ENCODE measurements at places on chromosomes 7 and 10.

DNA sequence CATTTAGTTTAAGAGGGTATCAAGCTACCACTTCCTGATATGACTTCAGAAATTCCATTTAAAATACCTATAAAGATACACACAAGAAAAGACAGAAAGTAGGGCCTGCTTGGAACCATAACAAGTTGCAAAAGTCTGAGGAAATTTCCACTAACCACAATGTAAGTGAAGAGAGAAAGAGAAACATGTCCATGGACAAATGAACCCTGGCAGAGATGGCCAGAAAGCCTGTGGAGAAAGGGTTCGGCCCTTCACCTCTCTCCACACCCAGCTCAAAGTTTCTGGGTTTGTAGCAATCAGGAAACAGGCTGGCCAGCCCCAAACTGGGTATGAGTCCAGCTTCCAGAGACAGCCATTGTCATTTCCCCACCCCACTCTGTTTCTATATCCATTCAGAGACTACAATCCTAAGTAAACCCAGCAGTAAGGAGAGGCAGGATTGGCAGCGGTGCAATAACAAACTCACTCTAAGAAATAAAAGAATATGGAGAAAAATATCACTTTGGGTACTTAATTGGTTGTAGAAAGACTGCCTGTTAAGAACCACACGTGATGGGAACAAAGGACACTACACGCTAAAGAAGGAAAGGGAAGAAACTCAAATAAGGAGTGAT lies 71.1 kb downstream of the STK17A start:
- no peak for DNase-seq

- DNase-seq: no peak
These were observed 10.4 kb upstream of the STOX1 start for GRCh38 chr10:68816796-68817412.

GRCh38 chr7:148754912-148755311 lies 56.2 kb downstream of the CUL1 start:
- DNase-seq: no peak

DNA sequence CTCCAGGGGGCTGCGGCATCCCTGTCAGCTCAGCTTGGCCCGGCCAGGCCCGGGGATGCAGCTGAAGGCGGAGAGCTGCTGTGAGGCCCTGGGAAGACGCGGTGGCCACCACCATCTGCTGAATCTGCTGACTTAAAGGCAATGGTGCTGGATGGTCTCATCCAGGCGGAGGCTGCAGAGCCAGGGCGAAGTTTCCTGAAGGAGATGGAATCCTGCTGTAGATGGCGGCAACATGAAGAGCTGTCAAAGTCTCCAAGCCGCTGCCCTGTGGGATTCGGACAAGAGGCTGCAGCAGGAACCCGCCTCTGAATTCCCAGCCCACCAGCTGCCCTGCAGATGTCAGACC lies 200.1 kb downstream of the PTPRN2 start:
- no peak for DNase-seq
